Epithelial cell of esophagus (primary cell): ENCODE measurements at places on chromosomes 16 and 17.

DNA sequence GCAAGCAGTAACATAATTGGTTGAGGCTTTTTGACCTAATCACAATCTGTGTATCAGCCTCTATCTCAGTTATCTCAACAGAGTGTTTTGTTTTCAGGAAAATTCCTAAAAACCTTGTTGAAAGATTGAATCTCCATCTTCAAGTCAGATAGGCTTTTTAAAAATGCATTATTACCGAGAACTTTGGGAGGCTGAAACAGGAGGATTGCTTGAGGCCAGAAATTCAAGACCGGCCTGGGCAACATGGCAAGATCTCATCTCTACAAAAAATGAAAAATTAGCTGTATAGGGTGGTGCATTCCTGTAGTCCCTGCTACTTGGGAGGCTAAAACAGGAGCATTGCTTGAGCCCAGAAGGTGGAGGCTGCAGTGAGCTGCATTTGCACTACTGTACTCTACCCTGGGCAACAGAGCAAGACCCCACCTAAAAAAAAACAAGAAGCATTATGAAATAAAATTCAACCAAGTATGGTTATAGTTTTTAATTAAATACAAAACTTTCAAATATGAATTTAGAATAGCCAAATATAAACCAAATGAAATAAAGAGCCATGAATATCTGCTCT is 68.4 kb downstream of the VMP1 start:
- no peak for DNase-seq

- no peak for DNase-seq
Measured at GRCh38 chr16:49494474-49494873, 120.9 kb downstream of the C16orf78 start.

DNA sequence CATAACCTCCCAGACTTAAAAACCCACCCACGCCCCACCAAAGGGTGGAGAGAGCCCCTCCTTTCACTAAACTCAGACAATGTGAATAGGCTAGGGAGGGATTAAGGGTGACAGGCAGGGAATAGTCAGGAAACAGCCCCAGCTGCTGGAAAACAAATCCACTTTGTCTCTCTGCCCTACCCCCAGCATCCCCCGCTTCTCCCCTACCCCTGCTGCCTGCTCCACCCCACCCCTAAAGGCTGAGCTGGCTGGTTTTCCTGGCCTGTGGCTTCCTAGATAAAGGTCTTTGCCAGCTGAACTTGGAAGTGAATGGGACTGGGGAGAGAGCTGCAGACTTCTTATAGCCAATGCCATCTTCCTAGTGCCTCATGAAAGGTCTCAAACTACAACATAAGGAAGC is 15.0 kb downstream of the CAVIN1 start:
- no peak for DNase-seq

- no peak for DNase-seq
Measured at GRCh38 chr17:5781236-5781927, 197.1 kb upstream of the NLRP1 start.

GRCh38 chr17:36876966-36877365 is 60.3 kb upstream of the LHX1 start:
- DNase-seq, result no peak

DNA sequence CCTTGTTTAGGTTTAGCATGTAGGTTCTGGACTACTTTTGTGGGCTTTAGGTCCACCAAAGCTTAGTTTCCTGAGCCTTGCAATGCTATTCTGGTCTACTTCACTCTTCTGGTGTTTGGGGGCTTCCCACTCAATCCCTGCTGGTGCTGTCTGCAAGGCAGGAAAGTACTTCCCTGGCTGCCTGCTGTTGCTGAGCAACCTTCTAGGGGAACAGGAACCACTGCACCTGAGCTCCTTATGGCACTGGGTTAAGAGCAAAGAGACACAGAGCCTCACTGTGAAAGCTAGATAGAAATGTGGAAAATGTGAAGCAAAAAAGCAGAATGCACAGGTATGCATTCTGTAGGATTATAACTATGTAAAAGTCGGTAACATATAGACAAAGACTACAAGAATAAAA is 17.0 kb downstream of the MPO start:
- DNase-seq, result no peak

DNA sequence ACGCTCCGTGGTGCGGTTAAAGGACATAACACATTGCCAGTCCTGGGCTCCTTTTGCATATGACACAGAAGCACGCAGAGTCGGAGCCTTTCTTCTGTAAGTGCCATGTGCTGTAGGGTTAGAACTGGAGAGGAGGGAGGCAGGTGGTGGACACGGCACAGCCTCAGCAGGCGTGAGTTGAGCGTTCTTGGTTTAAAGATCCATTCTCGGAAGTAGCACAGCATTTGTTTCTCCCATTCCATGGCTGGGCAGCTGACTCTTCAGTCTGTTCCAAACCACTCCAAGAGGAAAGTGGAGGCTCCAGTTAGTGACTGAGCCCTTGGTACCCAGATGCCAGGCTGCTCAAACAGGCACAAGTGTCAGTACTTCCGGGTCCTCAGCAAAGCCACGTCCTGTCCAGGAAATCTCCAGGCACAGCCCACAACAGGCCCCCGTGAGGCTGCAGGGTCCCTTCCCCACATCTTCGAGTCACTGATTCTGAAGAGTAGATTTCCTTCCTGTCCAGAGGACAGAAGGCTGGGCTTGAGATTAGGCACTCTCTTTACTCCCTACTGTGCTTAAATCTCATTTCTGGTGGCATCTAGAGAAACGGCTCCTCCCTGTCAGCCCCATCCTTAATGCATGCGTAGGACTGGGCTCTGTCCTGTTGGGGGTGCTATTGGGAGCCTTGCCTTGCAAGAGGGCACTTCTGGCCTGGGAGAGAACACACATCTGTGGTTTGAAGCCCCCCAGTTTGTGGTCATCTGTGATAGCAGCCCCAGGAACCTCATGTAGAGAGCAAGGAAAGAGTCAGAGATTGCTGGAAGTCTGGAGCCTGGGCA is 39.6 kb upstream of the NAT9 start:
- DNase-seq, result no peak

- DNase-seq, result no peak
Measured at GRCh38 chr17:303168-303567, 49.4 kb downstream of the RPH3AL start.

DNA sequence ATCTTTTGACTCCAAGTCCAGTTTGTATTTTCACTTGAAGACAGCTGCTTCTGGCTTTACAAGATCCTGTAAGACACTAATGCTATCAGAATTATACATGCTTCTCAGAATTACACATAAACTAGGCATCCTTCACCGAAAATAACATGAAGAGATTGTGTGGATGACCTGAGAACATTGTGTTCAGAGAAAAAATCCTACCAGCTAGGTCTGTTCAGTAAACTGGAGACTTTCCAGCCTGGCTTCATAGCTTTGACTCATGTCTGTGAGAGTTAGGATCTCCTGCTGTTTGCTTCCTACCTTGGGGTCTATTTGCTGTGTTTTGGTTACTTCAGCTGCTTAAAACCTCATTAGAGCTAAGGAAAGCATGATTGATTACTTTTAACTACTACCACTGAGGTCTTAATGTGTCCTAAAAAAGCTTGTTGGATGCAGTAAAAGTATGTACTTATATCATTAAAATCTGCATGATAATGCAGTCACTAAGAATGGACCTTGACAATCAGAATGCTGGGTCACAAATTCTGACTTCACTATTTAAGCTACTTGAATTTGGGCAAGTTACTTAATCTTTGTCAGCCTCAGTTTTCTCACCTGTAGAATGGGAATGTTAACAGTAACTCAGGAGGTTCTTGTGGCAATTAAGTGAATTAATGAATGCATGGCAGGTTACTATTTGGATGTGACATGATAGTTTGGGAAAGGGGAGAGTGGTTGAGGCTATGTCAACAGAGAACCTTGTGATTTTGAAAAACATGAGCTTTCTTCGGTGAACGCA is 8.0 kb upstream of the MYH13 start:
- DNase-seq, result no peak

DNA sequence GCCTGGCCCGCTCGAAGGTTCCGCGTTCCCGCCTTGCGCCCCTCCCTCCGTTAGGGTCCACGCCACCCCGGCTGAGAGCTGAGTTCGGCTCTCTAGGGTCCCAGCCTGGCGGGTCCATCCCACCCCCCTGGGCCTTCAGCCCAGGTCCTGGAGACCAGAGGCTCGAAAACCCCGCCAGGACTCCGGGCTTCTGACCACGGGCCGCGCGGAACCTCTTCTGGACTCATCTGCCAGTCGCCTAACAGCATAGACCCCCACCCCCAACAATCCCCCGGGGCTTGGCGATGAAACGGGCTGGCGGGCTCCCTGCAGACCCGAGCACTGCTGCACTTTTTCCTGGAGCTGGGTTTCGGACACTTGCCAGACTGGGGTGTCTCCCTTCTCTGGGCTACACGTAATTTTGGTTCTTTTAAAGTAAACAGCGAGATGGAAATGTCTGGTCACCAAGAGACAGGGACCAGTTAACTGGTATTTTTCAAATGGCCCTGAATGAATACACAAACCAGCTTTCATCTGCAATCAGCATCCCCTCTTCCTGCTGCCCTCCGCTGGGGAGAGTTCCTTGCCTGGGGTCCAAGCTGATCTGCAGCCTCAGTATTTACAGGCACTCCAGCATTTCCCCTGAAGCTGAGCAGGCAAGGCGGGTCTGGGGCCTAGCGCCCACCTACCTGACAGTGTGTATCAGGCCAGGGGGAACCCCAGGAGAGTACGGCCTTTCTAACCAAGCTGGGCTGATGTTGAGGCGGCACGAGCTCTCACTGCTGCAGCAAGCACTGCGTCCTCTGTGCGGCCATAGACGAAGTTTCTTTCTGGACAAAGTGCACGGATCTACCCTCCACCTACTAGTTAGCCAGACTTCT is 639 bp upstream of the TRIM65 start:
- DNase-seq, result no peak

DNA sequence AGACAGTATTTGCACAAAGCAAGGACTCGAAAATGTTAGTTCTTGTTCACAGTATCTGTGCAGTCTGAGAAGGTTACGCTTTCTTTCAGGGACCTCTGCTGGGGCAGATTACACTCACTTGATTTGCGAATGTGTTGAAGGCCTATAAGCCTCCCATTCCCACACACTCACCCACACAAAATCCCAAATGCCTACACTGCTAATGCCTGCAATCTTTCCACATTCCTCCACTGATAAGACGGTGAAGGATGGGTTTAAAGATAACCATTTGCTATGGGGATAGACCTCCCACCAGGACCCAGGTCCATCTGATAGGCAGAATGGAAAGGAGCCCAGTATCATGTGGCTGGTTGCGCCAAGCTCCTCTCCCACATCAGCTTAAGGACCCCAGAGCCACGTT is 394.9 kb upstream of the SALL1 start:
- no peak for DNase-seq
